A549 treated with RU486 at 1 μM for 4 hours (cell line): ENCODE measurements at places on chromosomes 5 and 9. TPM values are rescaled to one million over a fixed set of nuclear protein-coding genes. Genes with fewer than 3 reads are reported as not detected.

The ANKDD1B gene
- 0.07 TPM in 1 of 5 replicates, not detected in the others for total RNA-seq

The LPAR1 gene
- total RNA-seq: 11.2 to 15.7 TPM (median 15.2 TPM) in 5 replicates

The CCL21 gene
- not detected in 5 replicates for total RNA-seq

The AK8 gene
- 0.80 to 1.4 TPM (median 0.90 TPM) in 5 replicates for total RNA-seq

The GLRA1 gene
- not detected in 5 replicates for total RNA-seq

The C7 gene
- not detected in 5 replicates for total RNA-seq

The CDKN2A gene
- not detected in 5 replicates for total RNA-seq
